ENCODE measurements at places on chromosomes 6 and 20.

DNA sequence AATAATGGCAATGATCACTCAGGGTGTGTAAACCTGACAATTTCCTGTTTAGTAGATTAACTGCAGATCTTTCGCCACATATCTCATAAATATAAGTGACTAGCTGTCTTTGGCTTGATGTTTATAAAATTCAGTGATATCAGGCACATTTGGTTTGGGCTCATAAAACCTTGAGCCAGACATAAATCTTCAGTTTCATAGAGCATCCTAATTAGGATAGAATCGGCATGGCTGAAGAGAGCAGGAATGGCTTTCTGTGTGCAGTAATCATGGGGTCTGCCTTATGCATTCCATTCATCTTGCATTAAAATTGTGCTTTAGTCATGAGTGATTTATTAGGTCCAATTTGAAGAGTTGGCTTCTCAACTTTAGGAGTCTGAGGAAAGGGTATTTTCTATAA is 27.2 kb downstream of the AIG1 start:
- no peak for DNase-seq

DNA sequence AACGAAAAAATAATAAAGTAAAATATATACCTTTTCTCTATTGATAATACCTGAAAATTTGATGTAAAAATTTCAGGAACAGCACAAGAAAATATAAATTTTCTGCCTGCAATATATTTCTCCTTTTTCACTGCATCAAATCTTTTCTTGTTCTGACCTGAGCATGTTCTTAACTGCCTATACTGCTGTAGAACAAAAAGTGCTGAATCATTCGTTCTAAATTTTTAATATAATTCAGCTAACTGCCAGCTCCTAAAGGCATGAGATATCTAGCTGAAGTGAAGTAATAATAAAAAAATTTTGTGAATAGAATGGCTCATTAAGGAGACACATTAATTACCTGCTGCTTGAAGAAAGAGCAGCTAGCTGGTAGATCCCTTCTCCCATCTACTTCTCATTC is 188.6 kb upstream of the FKBP1C start:
- no peak for DNase-seq

- no peak for DNase-seq
These were observed 1.0 kb downstream of the SALL4 start for GRCh38 chr20:51801122-51801822.

GRCh38 chr6:9252799-9253198 is 817.5 kb upstream of the SLC35B3 start:
- no peak for DNase-seq

DNA sequence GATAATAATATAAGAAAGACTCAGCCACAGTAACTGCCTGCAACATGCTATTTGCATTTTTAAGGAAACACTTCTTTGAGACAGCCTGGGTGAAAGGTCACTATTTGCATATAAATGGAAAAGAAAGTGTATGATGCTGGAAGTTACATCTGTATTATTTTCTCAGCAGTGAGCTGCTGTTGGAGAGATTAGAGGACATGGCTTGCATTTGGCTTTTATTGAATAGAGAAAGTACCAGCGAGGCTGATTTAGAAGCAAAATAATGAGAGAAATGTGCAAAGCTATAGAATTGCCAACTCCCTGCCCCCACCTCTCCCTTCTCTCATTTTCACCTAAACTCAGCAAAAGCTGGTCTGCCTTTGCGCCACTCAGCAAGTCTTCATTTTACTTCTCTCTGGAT is 12.7 kb downstream of the MYT1 start:
- DNase-seq = no peak

- peak; percentile 70 for DNase-seq
These were observed 62.0 kb downstream of the ATXN1 start for GRCh38 chr6:16698997-16699868.

DNA sequence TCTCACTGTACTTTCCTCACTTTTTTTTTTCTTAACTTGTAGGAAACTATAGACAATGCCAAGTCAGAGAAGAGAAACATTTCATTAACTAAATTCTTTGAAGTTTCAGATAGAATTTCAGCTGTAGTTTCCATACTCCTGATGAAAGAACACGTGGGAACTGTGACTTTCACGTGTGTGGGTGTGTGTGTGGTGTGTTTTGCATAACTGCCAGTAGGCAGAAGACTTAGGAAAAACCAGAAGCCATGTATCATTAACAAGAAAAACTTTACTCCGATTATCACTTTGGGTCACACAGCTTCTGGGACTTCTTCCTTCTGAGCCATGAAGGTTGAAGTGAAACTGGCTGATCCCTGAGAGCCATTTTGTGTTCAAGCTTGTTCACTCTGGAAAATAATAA is 483.3 kb downstream of the TFAP2B start:
- no peak for DNase-seq

DNA sequence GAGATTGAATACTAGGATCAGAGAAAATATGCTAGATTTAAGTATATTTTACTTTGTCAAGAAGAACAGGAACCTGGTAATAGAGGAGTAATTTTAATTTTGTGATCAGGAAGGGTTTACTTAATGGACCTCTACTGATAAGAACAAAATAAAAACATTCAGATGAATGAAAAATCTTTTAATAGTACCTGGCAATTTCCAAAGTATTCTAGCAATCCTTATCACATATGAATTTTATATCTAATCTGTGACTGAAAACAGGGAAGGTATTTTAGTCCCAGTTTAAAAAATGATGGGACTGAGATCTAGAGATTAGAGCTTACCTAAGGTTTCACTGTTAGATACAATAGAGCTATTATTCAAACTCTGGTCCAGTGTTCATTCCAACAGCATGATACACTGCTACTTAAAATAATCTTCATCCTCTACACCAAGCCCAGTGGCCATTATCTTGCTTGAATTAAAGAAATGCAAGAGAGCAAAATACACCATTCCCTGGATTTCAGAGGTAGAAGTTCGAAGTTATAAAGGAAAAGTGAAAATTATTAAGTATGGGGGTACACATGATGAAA is 13.5 kb downstream of the SLC17A5 start:
- no peak for DNase-seq

- no peak for DNase-seq
These were observed 53.0 kb upstream of the DST start for GRCh38 chr6:56695702-56696101.

GRCh38 chr20:10433014-10433622 is 904 bp downstream of the MKKS start:
- no peak for DNase-seq

DNA sequence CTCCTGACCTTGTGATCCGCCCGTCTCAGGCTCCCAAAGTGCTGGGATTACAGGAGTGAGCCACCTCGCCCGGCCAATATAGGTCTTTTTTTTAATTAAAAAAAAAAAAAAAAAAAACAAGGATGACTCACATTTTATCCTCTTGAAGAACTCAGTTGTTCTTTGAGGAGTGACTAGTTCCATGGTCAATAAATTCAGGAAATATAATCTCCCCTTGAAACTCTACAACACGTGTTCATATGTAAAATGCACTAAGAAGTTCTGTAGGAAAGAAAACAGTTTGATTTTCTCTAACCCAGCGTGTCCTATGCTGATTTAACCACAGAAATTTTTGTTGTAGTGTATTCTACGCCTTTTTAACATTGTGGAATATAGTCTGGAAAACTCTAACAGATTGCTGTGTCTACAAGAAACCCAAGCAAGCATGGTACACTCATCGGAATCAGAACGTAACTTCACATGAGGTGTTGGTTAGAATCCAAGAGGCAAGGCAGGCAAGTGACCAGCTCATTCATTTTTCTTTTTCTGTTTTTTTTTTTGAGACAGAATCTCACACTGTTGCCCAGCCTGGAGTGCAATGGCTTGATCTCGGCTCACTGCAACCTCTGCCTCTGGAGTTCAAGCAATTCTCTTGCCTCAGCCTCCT is 79.0 kb upstream of the ZNF217 start:
- no peak for DNase-seq

- DNase-seq = no peak
These were observed 3.2 kb downstream of the ECHDC1 start for GRCh38 chr6:127340171-127340570.

DNA sequence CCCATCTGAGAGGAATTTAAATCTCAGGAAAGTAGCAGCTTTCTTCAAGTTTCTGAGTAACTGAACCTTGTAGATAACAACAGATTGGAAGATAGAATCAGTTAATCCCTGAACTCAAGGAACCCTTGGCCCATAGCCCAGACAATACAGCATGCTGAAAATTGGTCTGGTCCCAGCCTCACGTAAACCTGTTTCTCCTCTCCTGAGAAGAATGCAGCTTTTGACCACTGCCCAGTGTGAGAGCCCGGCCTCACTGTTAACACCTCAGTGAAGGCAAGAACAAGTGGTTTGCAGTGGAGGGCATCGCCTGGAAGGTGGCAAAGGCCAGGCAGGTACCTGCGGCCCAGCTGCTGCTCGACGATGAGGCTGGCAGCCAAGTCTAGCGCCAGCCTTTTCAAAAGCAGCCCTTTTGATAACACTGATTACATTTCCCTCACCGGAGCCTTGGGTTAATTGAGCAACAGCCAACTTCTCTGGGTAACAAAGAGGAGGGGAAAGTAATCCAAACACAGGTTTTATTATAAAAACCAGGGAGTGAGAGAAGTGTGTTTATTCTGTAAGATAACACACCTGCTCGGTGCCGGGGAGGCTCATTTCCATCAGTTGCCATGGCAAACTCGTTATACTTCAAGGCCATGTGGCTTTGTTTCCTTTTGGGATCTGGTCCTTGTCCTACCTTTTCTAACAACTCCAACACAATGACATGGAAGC is 54.0 kb downstream of the TRAF3IP2 start:
- DNase-seq = no peak

- no peak for DNase-seq
These were observed at the start of gene SPATS1 for GRCh38 chr6:44342489-44342888. SPATS1 (plus strand) TSS chr6:44342650; CDS start chr6:44343096, 446 bp downstream.

DNA sequence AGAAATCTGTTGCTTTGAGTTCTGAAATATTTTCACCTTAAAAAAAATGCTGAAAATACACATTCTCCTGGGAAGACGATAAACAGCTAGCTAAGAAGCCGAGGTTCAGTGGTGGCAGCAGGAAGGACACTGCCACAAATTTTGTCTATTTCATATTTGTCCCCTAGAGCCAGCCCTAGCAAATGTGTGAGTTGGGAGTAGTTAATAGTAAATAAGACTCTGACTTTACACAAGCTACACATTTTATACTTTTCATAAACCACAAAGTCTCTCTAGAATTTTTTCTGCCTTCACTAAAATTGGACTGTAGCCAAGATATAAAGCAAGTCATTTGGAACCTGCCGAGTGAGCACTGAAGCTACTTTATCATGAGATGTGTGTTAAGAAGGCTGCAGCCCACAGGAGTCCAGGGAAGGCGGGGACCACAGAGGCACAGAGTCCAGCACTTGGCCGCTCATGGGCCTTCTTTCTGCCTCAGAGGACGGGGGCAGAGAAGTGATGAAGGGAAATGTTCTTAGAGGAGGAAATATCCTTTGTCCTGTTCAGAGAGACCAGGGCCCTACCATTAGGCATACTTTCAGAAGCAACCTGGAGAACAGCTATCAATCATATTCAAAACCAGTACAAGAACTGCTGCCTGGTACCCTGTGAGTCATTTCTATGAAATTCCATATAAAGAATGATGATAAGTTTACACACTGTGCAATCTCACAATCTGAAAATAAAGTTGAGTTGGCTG is 241.7 kb upstream of the TAB2 start:
- DNase-seq = no peak

- DNase-seq = no peak
These were observed 28.4 kb downstream of the VSTM2L start for GRCh38 chr20:37931153-37931922.

GRCh38 chr6:67131827-67132226 is 1424.8 kb upstream of the EYS start:
- DNase-seq = no peak

DNA sequence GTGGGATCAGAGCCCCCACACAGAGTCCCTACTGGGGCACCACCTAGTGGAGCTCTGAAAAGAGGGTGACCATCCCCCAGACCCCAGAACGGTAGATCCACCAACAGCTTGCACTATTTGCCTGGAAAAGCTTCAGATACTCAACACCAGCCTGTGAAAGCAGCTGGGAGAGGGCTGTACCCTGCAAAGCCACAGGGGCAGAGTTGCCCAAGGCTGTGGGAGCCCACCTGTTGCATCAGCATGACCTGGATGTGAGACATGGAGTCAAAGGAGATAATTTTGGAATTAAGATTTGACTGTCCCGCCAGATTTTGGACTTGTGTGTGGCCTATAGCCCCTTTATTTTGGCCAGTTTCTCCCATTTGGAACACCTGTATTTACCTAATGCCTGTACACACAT is 260.4 kb downstream of the TBX18 start:
- DNase-seq = no peak

DNA sequence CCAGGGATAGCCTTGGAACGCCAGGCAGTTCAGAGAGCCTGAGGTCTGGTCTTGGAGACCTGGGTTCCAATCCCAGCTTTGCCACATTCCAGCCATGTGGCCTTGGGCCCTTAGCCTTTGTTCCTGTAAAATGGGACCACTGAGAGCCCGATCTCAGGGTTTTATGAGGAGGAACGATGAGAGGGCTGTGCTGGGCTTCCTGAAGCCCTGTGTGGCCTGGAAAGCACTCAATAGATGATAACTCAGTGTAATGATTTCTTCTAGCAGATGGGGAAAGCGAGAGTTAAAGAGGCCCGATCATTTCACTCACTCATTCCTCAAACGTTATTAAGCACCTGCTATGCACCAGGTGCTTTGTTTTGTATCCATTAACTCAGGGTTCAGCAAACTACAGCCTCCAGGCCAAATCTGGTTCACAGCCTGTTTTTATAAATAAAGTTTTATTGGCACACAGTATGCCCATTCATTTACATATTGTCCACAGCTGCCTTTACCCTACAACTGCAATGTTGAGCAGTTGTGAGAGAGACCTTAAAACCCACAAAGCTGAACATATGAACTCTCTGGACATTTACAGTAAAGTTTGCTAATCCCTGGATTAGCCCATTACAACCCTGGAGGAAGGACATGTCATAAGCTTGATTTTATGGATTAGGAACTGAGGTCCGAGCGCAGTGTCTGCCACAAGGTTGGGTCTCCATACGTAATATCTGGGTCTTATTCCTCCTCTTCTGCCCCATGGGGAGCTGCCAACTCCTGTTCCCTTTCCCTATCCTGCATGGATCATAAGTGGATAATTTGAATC is 90.4 kb downstream of the CEBPB start:
- no peak for DNase-seq

GRCh38 chr6:63546697-63547096 is 25.6 kb upstream of the LOC128125822 start:
- no peak for DNase-seq

GRCh38 chr6:116156405-116157326 is 30.7 kb upstream of the COL10A1 start:
- no peak for DNase-seq

Measured in CD4-positive, alpha-beta T cell treated with Interleukin-17A for 1 hour (primary cell).